ENCODE measurements at places on chromosomes 6 and 20.
A peak's percentile ranks its signal among the peaks of the same experiment; 100 is the strongest.

- no peak for DNase-seq
Measured at GRCh38 chr6:125101128-125101527, 52.4 kb upstream of the TPD52L1 start.

DNA sequence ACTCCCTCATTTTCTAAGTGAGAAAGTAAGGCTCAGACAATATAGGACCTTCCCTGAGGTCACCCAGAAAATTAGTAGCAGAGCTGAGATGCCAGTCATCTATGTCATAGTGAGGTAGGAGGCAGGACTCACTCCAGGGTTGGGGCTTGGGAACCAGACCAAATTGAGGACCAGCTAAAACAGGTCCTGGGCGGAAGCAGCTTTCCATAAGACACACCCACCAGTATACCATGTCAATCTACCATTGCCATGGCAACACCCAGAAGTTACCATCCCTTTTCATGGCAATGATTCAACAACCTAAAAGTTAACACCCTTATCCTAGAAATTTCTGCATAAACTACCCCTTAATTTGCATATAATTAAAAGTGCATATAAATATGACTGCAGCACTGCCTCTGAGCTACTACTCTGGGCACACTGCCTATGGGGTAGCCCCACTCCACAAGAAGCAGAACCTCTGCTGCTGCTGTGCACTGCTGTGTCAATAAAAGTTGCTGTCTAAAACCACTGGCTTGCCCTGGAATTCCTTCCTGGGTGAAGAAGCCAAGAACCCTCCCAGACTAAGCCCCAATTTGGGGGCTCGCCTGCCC lies 30.3 kb upstream of the OCSTAMP start:
- no peak for DNase-seq

DNA sequence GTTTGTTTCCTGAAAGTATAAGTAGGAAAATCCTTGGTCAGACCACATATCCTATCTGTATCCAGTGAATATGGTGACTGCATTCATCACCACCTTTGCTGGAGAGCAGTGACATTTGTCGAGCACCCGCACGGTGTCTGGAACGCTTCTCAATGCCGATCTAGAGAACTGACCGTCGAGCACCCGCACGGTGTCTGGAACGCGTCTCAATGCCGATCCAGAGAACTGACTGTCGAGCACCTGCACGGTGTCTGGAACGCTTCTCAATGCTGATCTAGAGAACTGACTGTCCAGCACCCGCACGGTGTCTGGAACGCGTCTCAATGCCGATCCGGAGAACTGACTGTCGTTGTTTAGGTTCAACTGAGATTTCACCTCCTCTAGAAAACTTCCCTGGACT lies 67.8 kb downstream of the HUS1B start:
- no peak for DNase-seq

- DNase-seq = no peak
Measured at GRCh38 chr6:129792049-129792448, 69.1 kb downstream of the TMEM244 start.

DNA sequence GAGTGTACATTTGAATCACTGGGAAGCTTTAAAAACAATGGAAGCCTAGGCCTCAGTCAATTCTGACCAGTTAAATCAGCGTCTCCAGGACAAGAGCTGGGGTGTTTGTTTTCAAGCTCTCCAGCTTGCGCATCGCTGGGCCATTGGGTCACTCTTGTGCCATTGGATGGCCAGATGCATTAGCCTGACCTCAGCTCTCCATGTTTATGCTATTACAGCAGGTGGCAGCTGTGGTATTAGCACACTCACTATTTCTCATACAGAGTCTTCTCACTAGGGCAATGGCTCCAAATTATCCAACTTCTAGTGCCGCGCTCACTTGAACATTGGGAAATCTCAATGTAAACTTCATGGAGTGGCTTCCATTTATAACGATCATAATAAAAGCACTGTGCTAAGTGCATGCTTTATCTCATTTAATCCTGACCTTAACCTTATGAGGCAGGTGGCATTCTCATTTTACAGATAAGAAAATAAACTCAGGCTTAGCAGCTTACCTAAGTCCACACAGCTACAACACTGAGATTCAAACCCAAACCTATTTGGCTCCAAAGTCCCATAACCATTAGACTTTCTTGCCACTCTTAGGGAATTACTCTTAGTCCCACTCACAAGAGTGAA lies 108.8 kb downstream of the PPP1R14C start:
- DNase-seq = no peak

GRCh38 chr6:167073679-167074274 lies 49.1 kb upstream of the CCR6 start:
- DNase-seq = no peak

- DNase-seq = no peak
Measured at GRCh38 chr6:43980004-43980795, 147.1 kb downstream of the MRPL14 start.

DNA sequence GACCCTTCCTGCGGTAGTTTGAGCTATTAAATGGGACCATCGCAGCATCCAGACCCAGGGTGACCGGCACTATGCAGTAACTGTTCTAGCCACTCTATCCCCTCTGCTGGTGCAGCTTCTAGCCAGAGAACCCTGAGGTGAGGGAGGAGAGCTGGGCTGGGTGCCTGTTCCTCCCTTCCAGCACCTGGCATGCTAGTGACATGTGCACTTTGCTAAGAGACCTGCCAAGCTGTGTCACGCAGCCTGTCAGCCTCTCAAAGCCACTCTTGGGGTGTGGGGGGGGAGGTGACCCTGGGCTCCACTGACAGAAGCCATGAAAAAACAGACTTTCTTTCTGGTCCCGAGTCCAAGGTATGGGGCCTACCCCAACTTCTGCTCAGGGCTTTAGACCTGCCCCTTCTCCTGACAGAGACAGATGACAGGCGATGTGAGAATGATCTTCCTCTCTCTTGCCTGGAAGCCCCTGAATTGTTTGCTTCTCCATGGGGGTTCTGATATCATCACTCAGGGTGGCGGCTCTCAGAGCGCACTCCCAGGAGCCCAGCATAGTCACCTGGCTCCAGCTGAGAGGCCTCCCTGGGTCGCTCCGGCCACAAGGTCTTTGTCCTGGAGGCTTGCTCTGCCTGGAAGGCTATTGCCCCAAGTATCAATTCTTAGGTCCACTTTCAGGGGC lies 47.2 kb upstream of the MLN start:
- no peak for DNase-seq

DNA sequence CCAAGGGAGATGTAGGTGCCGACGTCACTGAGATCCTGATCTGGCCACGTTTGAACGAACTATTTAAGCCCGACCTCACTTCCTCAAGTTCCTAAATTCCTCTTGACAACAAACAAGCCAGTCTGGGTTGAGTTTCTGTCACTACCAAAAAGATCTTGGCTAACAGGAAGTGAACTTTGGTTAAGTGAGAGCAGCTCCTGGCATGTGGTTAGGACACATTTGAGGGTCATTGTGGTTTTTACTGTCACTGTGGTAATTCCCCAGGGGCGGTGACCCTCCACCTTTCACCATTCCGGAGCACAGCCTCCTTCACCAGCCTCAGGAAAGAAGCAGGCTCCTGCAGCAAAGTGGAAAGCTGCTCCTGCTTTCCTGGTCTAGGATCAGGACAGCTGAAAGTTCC lies 43.1 kb upstream of the ZNF831 start:
- DNase-seq = no peak

DNA sequence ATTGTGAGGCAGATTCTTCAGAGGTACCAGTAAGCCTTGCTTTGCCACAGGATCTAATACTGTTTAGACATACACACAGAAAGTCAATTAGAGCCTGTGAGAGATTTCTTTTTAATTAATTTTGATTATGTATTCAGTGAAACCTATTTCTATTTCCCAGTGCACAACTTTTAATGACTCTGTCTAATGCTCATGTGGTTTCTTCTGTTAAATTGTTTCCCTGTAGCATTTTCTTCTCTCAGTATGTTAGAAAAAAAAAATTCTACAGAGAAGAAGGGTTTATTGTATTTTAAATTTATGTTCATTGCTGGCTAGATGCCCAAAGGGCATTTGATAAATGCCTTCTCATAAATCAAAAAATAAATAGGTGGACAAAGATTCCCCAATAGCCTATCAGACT lies 293.7 kb downstream of the C6orf118 start:
- no peak for DNase-seq

DNA sequence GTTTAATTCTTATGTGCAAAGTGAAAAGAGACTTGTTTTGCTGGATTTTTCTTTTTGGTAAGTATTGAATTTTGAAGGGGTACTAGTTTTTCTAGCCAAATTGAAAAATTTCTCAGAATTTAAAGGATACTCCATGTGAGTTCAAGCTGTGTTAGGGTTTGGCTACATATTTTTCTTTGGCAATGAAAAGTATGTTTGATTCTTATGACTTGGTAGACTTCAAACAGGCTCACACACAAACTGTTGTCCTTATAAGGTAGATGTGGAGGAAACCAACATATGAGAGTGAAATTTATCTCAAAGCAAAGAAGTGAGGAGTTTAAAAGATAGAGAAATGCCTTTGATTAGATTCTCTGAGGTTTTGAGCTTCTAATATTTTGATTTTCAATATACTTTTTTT lies 356.7 kb downstream of the BCKDHB start:
- DNase-seq = no peak

DNA sequence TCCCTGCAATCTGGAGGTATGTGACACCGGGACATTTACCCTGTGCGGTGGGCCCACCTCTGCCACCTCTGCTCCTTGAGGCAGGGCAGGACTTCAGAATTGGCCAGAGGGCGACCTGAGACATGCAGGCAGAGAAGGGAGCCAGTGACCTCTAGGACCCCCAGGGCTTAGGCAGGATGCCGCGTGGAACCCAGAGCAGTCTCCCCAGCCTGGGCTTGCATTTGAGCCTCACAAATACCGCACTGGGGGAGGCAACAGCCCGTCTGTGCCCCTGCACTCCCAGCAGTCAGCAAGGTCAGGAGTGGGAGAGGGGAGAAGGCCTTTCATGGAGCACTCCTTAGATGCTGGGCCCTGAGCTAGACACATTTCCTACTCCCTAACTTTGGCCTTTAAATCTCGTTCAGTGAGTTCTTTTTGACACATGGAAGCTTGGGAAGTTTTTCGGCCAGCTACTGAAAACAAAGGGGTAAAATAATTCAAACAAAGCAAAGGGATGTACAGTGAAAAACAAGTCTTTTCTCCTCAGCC lies 41.7 kb downstream of the C20orf203 start:
- DNase-seq = no peak

DNA sequence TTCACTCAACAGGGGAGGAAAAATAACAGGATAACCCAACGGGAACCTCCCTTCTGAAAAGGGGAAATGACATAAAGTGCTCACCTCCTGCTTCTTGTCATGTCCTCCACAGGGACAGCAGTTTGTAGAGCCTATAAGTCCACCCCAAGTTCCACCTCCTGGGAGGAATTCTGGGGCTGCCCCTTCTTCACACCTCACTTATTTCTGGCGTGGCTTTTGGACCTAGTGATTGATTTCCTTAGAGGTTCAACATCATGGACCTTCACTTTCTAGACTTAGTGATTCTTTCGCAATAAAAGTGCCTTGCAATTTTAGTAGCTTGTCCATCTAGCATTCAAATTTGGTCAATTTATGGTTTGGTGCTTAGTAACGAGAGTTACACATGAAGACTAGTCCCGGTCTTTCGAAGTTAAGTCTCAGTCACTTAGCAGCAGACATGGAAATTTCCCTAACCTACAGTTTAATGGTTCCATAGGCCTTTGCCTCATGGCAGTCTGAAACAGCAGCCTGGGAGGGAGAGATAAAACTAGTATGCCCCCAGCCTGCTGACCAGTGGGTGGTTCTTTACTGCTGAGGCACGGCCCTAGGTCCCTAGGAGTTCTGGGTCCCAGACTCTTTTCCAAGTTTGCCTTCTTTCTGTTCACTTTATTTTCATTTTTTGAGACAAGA lies 59.2 kb upstream of the CDKAL1 start:
- DNase-seq = no peak

DNA sequence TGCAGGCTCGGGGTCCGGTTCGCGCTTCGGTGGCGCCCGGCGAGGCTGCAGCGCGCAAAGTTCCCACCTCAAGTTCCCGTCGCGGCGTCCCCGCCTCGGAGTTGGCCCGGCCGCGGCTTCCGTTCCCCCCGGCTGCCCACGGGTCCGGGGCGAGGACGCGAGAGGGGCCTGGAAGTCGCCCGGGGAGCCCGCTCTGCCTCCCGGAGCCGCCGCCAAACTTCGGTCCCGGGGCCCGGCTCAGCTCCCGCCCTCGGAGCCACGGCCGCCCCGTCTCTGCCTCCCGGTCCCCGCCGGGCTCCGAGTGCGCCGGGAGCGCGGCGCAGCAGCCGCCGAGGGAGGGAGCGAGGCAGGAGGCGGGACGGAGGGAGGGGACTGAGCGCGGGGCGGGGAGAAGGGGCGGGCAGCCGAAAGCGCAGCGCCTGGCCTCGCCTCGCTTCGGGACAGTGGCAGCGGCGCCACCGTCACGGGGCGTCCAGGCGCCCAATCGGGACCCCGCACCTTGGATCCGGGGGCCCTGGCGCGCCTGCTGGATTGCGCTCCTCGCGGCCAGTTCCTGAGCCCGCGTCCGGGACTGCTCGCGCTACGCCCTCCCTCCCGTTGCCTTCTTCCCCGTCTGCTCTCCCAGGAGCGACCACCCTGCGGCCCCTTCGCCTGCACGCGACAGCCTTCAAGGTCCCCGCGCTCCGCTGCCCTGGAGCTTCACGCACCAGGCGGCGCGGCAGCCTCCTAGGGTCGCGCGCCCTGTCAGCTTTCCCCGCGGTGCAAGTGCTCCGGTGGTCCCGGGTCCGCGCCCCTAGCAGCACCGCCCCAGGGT lies at the start of gene KCNG1:
Gene KCNG1 (minus strand): TSS at position 305 of the 814 bp plus-strand sequence. CDS start 12,769 bp downstream, outside the sequence.
- DNase-seq = peak; percentile 79

DNA sequence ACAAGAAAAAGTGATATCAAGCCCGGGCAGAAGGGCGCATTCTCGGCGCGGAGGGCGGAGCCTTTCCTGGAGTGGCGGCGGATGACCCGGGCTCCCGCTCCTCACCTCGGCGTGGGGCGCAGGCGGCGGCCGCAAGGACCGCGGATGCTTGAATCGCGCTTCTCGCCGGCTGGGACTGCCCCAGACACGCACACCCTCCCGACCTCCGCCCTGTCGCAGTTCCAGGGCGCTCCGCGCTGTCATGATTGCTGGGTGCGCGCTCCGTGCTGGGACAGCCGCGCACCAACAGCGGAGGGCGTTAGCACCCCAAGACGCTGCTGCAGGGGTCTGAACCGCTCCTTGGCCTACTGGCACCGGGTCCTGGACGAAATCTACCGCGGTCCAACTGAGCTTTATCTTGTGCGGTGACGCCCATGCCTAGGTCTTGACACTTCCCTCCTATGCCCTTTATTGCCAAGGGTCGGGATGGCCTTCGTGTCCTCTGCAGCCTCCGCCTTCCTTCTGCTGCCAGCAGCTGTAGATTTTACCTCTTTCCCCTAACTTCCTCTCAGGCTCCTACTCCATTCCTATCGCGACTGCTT lies 43.3 kb downstream of the IRAK1BP1 start:
- no peak for DNase-seq
